GM12878 (cell line): ENCODE measurements at places on chromosomes 12 and 14. TPM values are rescaled to one million over a fixed set of nuclear protein-coding genes. Genes with fewer than 3 reads are reported as not detected.

CTSG gene
- not detected in 2 replicates for total RNA-seq

HSPA2 gene
- 1.1 and 1.4 TPM in 2 replicates for total RNA-seq

RNF212B gene
- total RNA-seq = not detected in 2 replicates

GRCh38 chr12:64352181-64352580 is 38.4 kb downstream of the C12orf56 start:
- no peak for DNase-seq
- H3K4me1 ChIP-seq = no peaks in the 10 kb centered on the region
- no peaks in the 10 kb centered on the region for H3K27me3 ChIP-seq
- H3K4me3 ChIP-seq = no peak overlapping the region
- no peak overlapping the region for H3K27ac ChIP-seq
- H3K36me3 ChIP-seq = no peaks in the 10 kb centered on the region

DNA sequence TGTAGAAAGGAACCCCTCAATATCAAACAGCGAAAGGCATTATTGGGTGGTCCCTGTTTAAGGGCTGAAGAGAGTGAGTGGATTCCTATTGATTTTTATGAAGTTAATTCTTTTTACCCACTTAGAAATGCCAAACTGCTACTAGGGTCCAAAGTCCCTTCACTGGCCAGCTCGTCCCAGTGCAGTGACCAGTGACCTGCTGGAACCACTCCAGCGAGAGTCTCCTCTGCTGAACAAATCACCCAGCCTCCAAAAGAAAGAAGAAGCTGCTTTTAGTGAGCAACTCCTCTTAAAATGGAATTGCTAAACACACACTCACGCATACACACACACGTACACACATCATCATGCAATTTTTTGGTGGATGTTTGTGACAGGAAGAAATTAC is 198.2 kb upstream of the PLEKHG7 start:
- H3K4me3 ChIP-seq = no peak overlapping the region
- H3K27me3 ChIP-seq = no peaks in the 10 kb centered on the region
- peaks cover 59% of the 10 kb centered on the region for H3K4me1 ChIP-seq
- no peaks in the 10 kb centered on the region for H3K36me3 ChIP-seq
- DNase-seq = no peak

PTPRQ gene
- total RNA-seq = not detected in 2 replicates

GUCY2C gene
- 0.08 TPM in 1 of 2 replicates, not detected in the other for total RNA-seq

DNA sequence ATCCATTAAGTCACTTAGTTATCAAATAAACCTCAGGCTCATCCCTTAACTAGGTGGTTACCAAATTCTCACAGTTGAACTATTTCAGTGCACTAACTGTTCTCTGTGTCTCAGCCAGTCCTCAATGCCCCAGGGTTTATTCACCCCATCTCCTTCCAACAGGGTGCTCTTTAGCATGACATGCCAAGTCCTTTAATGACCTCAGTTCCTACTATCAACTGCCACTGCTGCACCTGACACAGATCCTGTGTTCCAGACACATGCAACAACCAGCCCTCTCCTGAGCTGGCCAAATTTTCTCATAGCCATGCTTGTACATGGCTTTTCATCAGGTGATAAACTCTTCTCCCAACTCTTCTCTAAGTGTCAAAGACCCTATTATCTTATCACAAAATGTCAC is 80.0 kb downstream of the ATXN2 start:
- H3K4me3 ChIP-seq = no peak overlapping the region
- peaks cover 22% of the 10 kb centered on the region for H3K36me3 ChIP-seq
- no peaks in the 10 kb centered on the region for H3K27me3 ChIP-seq
- DNase-seq = no peak
- no peak overlapping the region for H3K27ac ChIP-seq

DNA sequence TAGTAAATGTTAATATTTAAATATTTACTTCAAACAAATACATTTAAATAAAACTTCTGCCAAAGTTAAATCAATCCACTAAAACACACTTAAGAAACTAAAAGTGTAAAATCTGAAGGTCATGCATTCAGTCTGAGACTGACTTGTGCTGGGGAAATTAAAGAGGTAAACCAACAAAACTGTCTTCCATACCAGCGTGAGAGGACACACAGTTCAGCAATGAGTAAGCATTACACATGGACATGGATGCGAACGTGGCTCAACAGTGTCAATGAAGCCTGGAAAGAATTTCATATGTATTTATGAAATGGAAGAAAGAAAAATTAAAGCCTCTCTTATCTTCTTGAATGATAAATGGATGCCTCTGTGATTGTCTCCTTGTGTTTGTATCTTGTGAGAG is 1052.3 kb downstream of the AACS start:
- no peaks in the 10 kb centered on the region for H3K4me1 ChIP-seq
- H3K36me3 ChIP-seq = no peaks in the 10 kb centered on the region

GRCh38 chr14:70123796-70124195 is 65.0 kb downstream of the SLC8A3 start:
- no peak overlapping the region for H3K4me3 ChIP-seq
- H3K4me1 ChIP-seq = no peaks in the 10 kb centered on the region
- H3K27me3 ChIP-seq = no peaks in the 10 kb centered on the region
- no peak for DNase-seq
- no peaks in the 10 kb centered on the region for H3K36me3 ChIP-seq

KRT3 gene
- total RNA-seq = not detected in 2 replicates

DNA sequence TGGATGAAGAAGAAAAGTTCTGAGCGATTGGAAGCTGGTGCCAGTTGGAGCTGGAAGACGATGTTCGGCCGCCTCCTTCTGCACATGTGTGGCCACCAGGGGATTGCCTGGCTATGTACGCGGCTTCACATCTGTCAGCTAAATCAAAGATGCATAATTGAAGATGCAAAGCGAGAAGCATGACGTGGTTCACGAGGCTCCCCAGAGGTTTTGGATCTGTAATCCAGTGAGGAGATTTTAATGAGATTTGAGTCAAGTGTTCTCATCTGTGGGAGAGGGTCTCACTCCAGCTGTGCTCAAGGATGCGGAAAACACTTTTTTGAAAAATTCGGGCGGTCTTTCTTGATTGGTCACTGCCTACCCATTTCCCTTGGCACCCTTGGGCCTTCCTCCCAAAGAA is 94.6 kb downstream of the PAX9 start:
- no peak overlapping the region for H3K4me3 ChIP-seq
- H3K27ac ChIP-seq = no peak overlapping the region
- DNase-seq = no peak
- H3K36me3 ChIP-seq = no peaks in the 10 kb centered on the region
- H3K27me3 ChIP-seq = no peaks in the 10 kb centered on the region

DNA sequence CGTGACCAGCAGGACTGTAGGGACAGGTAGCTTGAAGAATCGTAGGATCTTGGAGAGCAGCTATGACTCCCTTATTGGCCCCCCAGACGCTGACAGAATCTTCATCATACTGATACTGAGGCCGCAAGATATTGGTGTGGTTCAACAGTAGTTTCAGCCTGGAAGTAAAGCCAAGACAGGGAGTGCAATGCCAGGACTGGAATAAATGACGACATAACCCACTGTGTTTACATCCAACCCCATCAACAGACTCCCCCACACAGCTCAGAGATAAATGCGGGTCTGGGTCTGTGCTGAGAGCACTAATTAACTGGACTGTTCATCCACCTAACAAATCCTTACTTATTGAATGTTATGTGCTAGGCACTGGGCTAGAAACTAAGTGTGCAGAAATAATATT is 16.6 kb downstream of the NOXRED1 start:
- no peaks in the 10 kb centered on the region for H3K36me3 ChIP-seq
- H3K4me3 ChIP-seq = no peak overlapping the region

DNA sequence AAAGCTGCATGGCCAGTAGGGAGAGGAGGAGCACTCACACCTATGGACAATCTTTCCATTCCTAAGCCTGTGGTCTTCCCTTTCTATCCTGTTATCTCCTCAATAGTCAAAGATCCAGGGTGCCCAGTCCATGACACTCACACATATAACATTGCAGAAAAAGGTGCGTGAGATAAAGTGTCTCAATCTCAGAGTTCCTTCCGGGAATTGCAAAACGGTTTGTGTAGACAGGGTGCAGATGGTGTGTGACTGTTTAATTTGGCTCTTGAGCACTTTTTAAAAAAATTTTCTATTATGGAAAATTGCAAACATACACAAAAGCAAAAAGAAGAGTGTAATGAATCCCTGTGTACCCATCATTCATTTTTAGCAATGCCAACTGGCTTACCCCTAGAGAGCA is 1493.6 kb downstream of the AACS start:
- no peak overlapping the region for H3K4me3 ChIP-seq
- H3K27ac ChIP-seq = no peak overlapping the region
- no peaks in the 10 kb centered on the region for H3K4me1 ChIP-seq
- no peaks in the 10 kb centered on the region for H3K27me3 ChIP-seq
- no peaks in the 10 kb centered on the region for H3K36me3 ChIP-seq

MYH6 gene
- not detected in 2 replicates for total RNA-seq

FAM90A1 gene
- 0.62 and 0.66 TPM in 2 replicates for total RNA-seq

FOXA1 gene
- total RNA-seq = 0.18 and 0.61 TPM in 2 replicates

- H3K36me3 ChIP-seq = no peaks in the 10 kb centered on the region
- peak overlapping the region; percentile 46 for H3K27ac ChIP-seq
- H3K27me3 ChIP-seq = no peaks in the 10 kb centered on the region
- H3K4me3 ChIP-seq = no peak overlapping the region
- peaks cover 49% of the 10 kb centered on the region for H3K4me1 ChIP-seq
- DNase-seq = no peak
Observed at GRCh38 chr14:51849097-51849496, 11.3 kb upstream of the GNG2 start.

C14orf132 gene
- 0.05 and 0.19 TPM in 2 replicates for total RNA-seq

RFX4 gene
- total RNA-seq = not detected in 2 replicates

GRCh38 chr14:93962701-93963601 is 13.4 kb downstream of the ASB2 start:
- H3K27me3 ChIP-seq = no peaks in the 10 kb centered on the region
- no peaks in the 10 kb centered on the region for H3K36me3 ChIP-seq
- peak overlapping the region; percentile 95 for H3K27ac ChIP-seq
- peak overlapping the region; percentile 49 for H3K4me3 ChIP-seq
- peak; percentile 72 for DNase-seq

DNA sequence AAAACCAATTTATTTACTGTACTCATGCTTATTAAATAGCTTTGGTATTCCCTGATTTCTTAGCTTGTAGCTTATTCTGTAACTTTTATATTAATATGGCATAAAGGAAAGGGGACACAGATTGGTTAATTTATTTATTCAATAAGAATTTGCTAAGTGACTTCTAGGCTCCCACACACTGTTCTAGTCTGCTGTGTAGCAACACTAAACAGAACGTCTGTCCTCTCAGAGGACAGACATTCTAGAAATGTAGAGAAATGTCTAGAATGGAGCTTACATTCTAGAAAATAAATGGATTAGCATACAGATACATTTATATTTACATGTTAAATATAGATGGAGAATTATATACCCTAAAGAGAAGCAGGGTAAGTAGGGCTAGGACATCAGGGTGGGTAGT is 184.9 kb upstream of the ABCD2 start:
- no peak overlapping the region for H3K4me3 ChIP-seq
- H3K4me1 ChIP-seq = no peaks in the 10 kb centered on the region
- DNase-seq = no peak
- no peaks in the 10 kb centered on the region for H3K27me3 ChIP-seq
- H3K36me3 ChIP-seq = no peaks in the 10 kb centered on the region

GRCh38 chr14:81589381-81590065 is 55.9 kb upstream of the SEL1L start:
- H3K4me1 ChIP-seq = no peaks in the 10 kb centered on the region
- H3K27me3 ChIP-seq = no peaks in the 10 kb centered on the region

- no peak overlapping the region for H3K4me3 ChIP-seq
- no peak overlapping the region for H3K27ac ChIP-seq
- H3K27me3 ChIP-seq = no peaks in the 10 kb centered on the region
- no peak for DNase-seq
Observed at GRCh38 chr12:30095511-30095910, 311.8 kb upstream of the TMTC1 start.

KRT71 gene
- not detected in 2 replicates for total RNA-seq

DNA sequence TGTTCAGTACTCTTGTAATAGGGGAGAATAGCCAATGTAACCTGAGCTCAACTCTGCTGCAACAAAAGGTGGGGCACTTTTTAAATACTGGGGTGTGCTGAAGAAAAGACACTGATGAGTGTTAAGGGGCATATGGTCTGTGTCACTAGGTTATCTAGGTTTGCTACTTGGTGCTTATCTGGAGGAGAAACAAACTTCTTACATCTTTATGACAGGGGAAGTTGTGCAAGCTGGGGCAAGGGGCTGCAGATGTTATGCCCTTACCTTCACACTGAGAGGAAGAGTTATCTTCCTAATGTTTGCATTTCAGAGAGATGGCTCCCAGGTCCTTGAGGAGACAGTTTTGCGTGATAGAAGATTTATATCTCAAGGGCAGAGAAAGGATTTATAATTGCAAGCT is 90.9 kb upstream of the PKP2 start:
- H3K27ac ChIP-seq = no peak overlapping the region
- H3K36me3 ChIP-seq = no peaks in the 10 kb centered on the region
- no peak overlapping the region for H3K4me3 ChIP-seq

SMIM41 gene
- 0.19 TPM in 1 of 2 replicates, not detected in the other for total RNA-seq

- no peaks in the 10 kb centered on the region for H3K4me1 ChIP-seq
- DNase-seq = no peak
- no peaks in the 10 kb centered on the region; the same call in 1 of the 2 replicates for H3K27me3 ChIP-seq
- no peak overlapping the region for H3K4me3 ChIP-seq
- H3K36me3 ChIP-seq = no peaks in the 10 kb centered on the region
Observed at GRCh38 chr12:108193917-108194316, 64.8 kb downstream of the WSCD2 start.

TAS2R42 gene
- not detected in 2 replicates for total RNA-seq

DNA sequence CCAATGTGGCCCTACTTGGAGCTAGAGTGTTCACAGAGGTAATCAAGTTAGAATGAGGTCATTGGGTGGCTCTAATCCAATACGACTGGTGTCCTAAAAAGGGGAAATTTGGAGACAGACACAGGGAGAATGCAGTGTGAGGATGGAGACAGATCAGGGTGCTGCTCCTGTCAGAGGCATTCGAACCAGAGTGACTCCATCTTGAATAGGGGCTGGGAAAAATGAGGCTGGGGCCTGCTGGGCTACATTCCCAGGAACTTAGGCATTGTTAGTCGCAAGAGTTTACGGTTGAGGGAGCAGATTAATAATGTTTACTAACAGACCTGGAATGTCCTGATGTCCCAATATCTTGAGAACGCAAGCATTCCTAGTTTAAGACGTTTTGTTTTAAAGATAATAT is 20.2 kb downstream of the TNFAIP2 start:
- H3K4me1 ChIP-seq = peaks cover 16% of the 10 kb centered on the region
- H3K36me3 ChIP-seq = no peaks in the 10 kb centered on the region
- no peaks in the 10 kb centered on the region for H3K27me3 ChIP-seq
- H3K27ac ChIP-seq = no peak overlapping the region

RNASE3 gene
- not detected in 2 replicates for total RNA-seq

ITGA5 gene
- total RNA-seq = 1.2 and 1.5 TPM in 2 replicates

- H3K4me1 ChIP-seq = no peaks in the 10 kb centered on the region
- H3K36me3 ChIP-seq = no peaks in the 10 kb centered on the region
- no peak overlapping the region for H3K4me3 ChIP-seq
- no peak for DNase-seq
- no peaks in the 10 kb centered on the region; the same call in none of the 2 replicates for H3K27me3 ChIP-seq
Observed at GRCh38 chr12:111246477-111247011, 122.4 kb downstream of the PHETA1 start.

GRCh38 chr12:79012636-79013035 is 148.1 kb downstream of the SYT1 start:
- DNase-seq = no peak
- H3K36me3 ChIP-seq = no peaks in the 10 kb centered on the region
- H3K4me1 ChIP-seq = no peaks in the 10 kb centered on the region
- H3K27ac ChIP-seq = no peak overlapping the region

GRCh38 chr12:92041742-92042141 is 103.9 kb downstream of the BTG1 start:
- H3K4me1 ChIP-seq = peaks cover 10% of the 10 kb centered on the region
- H3K27ac ChIP-seq = no peak overlapping the region
- H3K36me3 ChIP-seq = no peaks in the 10 kb centered on the region
- no peak overlapping the region for H3K4me3 ChIP-seq
- no peak for DNase-seq
- H3K27me3 ChIP-seq = no peaks in the 10 kb centered on the region
